ENCODE measurements at places on chromosomes 1 and 21.

DNA sequence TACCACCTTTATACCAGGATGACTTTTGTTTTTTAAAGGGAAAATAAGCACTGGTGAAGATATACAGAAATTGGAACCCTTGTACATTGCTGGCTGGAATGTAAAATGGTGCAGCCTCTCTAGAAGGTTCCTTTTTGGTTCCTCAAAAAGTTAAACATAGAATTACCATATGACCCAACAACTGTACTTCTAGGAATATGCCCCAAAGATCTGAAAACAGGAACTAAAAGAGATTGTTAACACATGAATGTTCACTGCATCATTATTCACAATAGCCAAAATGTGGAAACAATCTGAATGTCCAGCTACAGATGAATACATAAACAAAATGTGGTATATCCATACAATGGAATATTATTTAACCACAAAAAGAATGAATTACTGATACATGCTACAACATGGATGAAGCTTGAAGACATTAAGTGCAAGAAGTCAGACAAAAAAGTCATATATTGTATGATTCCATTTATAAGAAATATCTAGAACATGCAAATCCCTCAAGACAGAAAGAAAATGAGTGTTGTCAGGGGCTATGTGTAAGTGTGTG lies 84.9 kb upstream of the DMRTA2 start:
- no peak for DNase-seq

DNA sequence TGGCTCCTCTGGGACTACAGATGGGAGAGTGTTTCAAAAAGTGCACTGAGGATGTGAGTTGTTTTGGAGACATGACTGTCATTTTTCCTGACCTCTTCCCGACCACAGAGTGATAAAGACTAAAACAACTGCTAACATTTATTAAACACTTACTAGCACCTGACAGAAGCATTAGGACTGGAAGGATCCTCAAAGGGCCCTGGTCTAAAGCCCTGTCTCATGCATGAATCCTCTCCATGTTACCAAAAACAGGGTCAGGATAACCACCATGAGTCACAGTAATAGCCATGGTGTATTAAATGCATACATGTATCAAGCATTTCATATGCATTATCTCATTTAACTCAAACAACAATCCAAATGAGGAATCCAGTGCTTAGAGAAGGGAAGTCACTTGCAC lies 11.5 kb downstream of the CYB5RL start:
- DNase-seq: no peak

- no peak for DNase-seq
Measured at GRCh38 chr1:60848583-60849188, 233.7 kb upstream of the NFIA start.

GRCh38 chr1:210771131-210771530 lies 362.8 kb downstream of the KCNH1 start:
- no peak for DNase-seq

DNA sequence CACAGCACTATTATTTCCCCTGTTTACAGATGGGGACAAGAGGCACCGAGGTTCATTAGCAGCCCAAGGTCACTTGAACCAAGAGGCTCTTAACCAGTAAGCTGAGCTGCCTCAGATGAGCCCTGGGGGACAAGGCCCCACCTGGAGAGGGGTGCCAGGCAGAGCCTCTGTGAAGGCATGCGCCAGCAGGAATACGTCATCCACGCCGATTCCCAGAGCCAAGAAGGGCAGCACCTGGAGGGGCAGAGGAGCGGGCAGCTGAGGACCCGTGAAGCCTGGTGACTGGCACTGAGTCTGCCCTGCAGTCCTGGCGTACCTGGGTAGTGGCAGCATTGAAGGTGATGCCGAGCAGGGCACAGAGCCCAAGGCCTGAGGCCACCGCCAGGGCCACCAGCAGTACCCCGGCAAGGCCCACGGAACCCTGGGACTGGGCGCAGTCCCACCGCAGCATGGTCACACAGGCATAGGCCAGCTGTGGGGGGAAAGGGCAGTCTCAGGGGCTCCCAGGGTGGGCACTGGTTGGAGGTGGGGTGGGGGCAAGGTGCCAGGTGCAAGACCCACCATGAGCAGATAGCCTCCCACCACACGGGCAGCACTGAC lies 14.1 kb downstream of the PTCH2 start:
- no peak for DNase-seq

DNA sequence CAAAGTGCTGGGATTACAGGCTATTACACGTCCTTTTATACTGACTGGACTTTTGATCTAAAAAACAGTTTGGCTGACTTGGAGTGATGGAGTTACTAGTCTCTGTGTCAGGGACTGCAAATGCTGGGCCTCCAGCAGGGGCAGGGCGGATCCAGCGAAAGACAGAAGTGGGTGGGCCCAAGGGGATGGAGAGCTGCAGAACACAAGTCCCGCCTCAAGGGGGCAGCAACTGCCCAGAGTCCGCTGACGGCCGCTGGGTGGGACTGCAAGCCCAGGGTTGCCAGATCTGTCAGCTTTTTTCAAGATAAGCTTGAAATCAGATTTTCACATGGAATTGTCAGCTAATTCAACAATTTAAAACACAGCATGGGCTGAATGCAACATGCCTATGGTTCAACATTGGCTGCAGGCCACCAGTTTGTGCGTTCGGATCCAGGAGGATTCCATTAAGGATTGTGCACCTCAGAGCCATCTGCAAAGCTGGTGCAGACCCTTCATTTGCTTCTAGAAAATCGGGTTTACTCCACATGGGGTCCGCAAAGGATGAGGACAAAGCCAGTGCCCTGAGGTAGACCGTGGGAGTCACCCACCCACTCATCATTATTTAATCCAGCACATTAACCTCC lies 10.7 kb downstream of the STMN1 start:
- DNase-seq: peak; percentile 94

- no peak for DNase-seq
Measured at GRCh38 chr1:155871390-155871789, 12.0 kb downstream of the SYT11 start.

DNA sequence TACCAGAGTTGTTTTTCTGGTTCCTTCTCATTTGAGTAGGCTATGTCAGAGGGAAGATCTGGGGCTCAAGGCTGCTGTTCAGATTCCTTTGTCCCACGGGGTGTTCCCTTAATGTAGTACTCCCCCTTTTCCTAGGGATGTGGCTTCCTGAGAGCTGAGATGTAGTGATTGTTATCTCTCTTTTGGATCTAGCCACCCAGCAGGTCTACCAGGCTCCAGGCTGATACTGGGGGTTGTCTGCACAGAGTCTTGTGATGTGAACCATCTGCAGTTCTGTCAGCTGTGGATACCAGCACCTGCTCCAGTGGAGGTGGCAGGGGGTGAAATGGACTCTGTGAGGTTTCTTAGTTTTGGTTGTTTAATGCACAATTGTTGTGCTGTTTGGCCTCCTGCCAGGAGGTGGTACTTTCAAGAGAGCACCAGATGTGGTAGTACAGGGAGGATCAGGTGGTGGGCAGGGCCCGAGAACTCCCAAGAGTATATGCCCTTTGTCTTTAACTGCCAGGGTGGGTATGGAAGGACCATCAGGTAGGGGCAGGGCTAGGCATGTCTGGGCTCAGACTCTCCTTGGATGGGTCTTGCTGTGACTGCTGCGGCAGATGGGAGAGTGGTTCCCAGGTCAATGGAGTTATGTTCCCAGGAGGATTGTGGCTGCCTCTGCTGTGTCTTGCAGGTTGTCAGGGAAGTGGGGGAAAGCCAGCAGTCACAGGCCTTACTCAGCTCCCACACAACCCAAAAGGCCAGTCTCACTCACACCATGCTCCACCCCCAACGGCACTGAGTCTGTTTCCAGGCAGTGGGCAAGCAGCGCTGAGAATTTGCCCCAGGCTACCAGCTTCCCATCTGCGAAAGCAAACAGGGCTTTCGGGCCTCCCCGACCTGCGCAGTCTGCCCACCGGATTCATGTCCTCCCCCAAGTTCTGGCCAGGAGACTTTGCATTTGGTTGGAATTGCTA lies 64.2 kb downstream of the SERINC2 start:
- DNase-seq: peak; percentile 55
